ENCODE measurements at places on chromosomes 12 and 14.

DNA sequence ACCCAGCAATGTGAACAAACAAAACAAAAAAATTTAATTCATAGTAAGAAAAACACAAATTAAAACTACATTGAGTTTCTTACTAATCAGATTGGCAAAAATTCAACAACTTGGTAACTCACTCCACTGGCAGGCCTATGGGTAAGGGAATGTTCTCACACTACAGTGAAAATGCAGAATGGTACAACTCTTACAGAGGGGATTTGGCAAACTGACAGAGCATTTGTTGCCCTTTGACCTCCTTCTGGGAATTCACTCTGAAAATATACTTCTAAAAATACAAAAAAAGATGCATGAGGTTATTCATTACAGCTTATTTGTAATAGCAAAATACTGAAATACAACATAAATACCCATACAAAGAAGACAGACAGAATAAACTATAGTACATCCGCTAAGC lies 32.8 kb downstream of the ABCD2 start:
- no peak for DNase-seq

DNA sequence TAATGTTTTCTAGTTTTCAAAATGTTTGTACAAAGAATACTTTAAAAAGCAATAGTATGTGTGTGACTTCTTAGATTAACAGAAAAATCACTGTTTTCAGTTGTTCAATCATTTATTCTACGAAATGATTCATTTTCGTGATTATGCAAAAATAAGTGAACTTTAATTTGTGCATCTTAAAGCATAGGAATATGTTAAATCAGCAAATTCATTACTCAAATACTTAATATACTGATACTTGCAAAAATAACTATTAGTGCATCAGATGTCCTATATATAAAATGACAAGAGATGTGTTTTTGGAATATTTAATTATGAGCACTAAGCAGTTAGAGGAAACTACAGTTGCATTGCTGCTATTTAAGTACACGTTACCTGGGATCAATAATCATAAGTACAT lies 11.0 kb downstream of the SOX5 start:
- DNase-seq, result no peak

GRCh38 chr12:53078425-53079225 lies 565 bp downstream of the SPRYD3 start:
- no peak for DNase-seq

DNA sequence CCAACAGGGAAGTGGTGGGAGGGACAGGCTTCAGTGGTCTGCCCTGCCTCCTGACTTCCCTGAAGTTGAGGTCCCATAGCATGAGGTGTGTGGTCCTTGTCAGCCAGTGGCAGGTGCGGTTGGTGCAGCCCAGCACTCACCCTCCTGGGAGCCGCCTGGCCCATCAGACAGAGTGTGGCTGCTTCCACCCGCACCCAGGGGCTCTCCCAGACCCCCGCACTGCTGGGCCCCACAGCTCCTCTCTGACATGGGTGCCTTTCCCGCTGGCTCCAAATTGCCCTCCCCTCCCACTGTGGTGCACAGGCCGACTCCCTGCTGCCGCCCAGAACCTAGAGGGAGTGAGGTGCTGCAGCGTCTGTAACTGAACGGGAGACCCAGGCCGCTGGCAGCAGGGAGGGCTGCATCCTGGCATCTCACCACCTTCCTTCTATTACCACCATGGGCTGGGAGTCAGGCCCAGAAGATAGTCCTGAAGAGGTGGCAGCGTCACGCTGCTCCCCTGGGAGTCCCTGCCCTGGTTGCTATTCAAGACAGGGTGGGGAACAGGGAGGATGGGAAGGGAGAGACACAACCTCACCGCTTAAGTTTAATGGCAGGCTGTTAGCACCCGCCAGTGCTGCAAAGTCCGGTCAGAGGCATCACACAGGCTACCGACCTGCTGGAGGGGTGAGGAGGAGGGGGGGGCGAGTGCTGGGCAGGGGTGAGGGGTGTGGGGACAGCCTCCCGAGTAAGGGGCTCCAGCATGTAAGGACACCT lies 180.6 kb upstream of the PRMT8 start:
- no peak for DNase-seq

DNA sequence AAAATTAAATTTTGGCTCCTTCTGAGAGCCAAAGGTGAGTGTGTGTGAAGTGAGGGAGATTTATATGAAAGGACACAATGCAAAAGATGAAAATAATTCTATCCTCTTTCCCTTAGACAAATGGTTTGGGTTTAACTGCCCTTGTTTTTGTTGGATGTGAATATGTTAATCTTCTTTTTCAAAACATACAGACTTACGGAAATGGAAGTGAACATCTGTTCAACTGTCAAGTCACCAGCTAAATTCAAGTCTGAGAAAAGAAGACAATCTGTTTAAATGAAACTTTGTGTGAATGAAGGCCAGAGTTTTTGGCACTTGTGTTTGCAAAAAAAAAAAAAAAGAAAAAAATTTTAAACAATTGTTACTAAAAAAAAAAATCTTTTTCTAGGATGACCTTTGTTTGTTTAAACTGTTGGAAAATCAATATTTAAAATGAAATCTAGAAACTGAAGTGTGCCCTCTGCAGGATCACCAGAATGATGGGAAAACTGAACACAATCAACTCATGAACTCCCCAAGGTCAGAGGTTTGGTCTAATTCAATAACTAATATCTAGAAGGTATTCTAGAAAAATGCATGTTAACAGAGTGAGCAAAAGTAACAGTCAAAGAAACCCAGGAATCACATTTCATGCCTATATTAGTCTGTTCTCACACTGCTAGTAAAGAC lies 448.8 kb downstream of the FLRT2 start:
- no peak for DNase-seq

GRCh38 chr12:127191129-127191528 lies 1075.8 kb upstream of the TMEM132C start:
- DNase-seq, result peak; percentile 84

DNA sequence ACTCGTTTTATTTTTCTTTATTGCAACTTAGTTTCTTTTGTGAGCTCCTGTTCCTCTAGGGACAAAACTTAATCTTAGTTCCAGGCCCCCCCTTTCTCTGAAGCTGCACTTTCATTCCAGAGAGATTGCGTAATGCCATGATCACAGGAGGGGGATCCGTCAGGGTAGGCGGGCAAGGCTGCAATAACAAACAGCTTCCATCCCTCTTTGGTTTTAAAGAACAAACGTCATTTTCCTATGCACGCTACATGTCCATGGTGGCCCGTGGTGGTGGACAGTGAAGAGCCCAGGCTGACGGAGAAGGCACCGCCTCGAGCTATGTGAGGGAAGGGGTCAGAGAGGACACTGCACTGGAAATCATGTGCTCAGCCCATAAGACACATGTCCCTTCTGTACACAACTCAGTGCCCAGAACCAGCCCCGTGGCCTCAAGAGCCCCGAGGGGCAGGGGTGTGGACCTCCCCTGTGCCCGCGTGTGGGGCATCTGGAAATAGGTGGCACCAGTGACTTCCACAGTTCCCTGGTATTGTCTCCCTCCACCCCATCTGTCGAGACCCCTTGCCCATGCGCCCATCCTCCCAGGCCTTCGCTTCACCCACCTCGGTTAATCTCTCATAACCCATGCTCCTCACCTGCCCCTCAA lies 161.4 kb downstream of the ADGRD1 start:
- DNase-seq, result no peak

GRCh38 chr14:52268279-52269061 lies 972 bp downstream of the PTGDR start:
- peak; percentile 22 for DNase-seq

GRCh38 chr12:120702637-120703036 lies 7.6 kb upstream of the UNC119B start:
- DNase-seq, result no peak

- DNase-seq, result peak; percentile 47
These were observed 48.9 kb downstream of the SMOC1 start for GRCh38 chr14:69928111-69928523.

DNA sequence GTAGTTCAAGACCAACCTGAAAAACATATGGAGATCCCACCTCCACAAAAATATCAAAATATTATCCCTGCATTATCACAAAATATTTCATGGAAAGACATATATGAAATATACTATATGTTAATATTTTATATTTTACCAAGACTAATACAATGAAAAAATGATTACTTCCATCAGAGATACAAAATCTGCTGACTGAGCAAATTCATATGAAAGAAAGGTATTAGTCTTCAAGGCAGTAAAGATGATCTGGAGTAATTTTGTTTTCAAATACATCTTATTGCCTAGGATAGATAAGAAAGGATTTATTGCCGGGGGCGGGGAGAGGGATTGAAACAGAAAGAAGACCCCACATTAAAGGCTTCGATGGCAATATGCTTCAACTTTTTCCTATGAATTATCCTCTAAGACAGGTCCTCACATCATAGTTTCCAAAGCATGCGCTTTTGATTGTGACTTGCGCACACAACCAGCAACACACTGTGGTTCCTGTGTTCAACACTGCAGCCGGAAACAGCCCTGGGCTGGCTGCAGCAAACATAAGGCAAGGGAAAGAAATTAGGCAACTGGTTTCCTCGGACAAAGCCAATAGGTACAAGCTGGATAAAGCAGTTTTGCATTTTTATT lies 83.2 kb downstream of the SPPL3 start:
- no peak for DNase-seq

GRCh38 chr12:47896633-47897032 lies 8.2 kb downstream of the VDR start:
- DNase-seq, result no peak

- DNase-seq, result no peak
These were observed at the start of gene HAL for GRCh38 chr12:95996034-95996658. Gene HAL (minus strand): TSS chr12:95996344. CDS start chr12:95995910, 434 bp downstream.

DNA sequence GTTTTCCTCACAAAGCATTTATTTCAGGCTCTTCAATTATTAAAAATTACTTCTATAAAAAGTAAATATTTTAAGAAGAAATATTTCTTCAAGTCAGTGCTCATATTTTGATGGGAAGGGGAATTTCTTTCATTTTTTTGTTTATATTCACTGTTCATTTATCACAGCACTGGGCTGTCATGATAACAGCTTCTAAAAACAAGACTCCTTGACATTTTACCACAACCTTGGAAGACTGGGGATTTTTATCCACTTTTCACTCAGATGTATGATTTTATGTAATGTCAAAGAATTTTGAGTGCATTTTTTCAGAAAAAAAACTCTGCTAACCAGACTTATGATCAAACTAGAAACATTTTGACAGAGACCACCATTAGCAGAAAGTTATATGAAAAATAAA lies 149.7 kb downstream of the PHLDA1 start:
- peak; percentile 66 for DNase-seq

DNA sequence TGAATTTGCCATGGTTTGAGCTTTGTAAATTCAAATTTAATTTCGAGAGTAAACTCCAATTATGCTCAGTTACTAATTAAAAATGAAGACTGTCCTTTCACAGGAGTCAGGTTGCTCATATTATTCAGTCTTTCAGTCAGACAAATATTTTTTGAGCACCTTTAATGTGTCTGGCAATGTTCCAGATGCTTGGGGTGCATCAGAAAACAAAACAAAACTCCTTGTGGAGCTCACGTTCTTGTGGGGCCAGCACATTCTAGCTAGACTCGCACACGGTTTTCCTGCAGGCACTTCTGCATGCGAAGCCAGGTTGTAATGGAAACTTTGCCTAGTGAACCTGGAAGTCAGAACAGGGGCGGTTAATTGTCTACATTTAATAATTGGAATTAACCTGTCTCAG lies 64.0 kb upstream of the ATF1 start:
- DNase-seq, result no peak

DNA sequence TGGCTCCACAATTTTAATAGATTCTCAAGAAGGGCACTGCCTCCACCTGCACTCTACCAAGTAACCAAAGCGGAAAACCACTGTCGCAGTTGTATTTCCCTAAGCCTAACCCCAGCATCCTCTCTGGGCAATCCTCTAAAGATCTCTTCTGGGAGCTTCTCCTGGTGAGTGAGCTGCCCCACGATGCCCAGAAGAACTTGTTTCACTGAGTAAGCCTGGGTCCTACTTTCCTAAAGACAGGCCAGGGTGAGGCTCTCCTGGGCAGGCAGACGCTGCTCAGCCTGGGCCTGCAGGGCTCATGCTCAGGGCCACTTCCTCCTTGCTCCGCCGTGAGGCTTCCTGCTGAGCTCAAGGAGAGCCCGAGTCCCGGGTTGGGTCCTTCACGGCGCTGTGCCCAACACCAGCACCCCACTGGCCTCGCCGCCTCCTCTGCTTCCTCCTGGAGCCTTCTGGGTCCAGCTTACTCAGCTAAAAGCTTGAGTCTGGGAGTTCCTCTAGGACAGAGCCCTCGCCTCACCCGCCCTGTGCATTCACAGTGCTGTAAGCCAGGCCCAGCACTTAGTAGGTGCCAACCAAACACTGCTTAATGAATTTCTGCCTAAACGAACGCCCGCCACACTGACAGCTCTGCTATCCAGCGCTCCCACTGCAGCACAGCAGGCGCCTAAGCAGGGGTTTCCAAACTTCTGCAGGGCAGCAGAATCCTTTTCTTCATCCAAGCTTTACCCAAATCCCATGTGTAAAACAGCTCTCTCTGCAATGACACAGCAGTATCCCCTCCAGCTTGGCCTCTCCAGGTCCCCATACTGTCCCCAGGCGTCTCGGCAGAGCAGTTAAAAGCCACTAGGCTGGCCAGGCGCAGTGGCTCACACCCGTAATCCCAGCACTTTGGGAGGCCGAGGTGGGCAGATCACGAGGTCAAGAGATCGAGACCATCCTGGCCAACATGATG lies 5.7 kb downstream of the RAB35 start:
- DNase-seq, result no peak

GRCh38 chr12:96549341-96549740 lies 60.0 kb downstream of the CFAP54 start:
- DNase-seq, result no peak

All from astrocyte (in vitro differentiated cells and primary cell).